Activated T-helper 1 cell treated with anti-CD3 and anti-CD28 coated beads, Interleukin-2, amount 50 U/mL, for 16 hours (primary cell): ENCODE measurements at places on chromosomes 13 and 19.

DNA sequence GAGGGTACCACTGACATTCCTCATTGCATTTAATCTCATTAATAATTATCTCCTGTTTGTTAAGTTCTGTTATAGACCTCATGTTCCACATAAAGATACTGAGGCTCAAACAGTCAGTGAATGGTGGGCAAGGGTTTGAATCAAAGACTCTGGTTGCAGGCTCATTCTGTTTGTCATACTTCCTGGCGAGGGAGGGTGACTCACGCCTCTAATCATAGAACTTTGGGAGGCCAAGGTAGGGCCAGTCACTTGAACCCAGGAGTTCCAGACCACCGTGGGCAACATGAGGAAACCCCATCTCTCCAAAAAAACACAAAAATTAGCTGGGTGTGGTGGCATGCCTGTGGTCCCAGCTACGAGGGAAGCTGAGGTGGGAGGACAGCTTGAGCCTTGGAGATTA, 220.7 kb upstream of the MIR17HG start:
- DNase-seq = no peak

DNA sequence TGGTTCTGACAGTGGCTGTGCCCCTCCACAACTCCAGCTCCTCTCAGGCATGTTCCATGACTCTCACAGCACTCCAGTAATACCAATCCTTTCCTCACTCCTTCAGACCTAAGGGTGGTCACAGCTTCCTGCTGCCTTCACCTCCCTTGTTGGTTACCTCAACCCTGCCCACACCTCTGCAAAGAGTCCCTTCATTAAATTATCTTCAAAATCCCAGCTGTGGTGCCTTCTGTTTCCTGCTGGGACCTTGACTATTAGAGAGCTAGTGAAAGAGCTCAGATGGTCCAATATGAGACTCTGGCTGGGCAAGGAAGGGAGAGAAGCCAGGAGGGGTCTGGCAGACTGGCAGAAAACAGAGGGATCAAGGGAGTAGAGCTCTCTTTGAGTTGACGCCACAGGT, 26.1 kb downstream of the DEDD2 start:
- DNase-seq = no peak

- DNase-seq = no peak
Measured at GRCh38 chr19:11423164-11423790, 4.2 kb upstream of the RGL3 start.

DNA sequence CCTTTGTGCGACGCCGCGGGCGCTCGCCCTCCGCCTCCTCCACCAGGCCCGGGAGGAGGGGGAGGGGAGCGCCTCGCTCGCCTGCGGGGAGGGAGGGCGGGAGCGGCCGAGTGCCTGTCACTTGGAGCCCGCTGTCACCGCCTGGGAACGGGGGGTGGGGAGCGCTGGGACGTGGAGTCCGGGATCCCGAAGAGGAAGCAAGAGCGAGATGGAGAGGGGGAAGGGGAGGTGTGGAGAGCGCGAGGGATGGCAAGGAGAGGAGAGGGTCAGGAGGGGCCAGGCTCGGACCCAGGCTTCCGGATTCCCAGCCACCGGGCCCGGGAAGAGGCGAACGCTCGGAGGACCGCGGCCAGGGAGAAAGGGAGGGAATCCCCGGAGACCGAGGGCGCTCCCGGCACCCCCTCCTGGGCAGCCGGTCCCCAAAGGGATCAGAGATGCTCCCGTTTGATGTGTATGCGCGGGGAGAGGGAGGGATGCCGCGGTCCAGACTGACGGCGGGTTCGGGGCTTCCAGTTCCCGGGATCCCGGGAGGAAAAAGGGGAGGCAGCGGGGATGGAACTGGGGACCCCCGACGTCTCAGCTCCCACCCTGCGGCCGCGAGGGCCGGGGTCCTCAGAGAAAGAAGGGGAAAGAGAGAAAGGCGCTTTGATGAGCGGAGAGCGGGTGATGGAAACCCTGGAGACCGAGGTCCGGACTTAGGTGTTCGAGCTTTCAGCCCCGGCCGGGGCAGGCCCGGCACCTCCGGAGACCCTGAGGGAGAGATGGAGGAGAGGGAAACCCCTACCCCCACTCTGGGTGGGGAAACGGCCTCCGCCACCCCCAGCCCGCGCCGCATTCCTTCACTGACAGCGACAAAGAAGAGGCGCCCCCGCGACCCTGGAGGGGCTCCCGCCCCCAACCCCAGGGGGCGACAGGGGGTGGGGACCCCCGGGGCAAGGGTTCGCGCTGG, 4.7 kb upstream of the DPF1 start:
- DNase-seq = no peak

DNA sequence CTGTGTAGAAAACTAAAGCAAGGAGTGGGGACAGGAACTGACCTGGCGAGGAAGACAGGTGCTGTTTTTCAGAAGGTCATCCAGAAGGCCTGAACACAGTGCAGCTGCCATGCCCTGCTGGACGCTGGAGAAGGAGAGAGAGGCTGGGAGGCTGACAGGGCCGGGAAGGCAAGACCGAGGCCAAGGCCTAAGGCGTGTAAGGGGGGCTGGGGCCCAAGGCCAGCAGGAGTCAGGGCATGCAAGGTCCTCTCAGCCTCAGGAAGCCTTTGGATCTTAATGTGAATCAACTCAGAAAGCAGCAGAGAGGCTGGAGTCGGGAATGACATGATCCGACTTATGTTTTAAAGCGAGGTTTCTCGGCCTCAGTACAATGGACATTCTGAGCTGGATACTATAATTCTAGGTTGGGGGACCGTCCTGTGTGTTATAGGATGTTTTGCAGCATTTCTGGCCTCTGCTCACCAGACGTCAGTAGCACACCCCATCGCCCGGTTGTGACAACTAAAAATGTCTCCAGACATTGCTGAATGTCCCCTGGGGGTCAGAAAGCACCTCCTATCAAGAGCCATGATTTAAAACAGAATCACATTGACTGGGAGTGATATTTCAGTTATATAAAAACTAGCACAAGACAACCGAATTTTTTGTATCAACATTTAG, 530.4 kb downstream of the MYO16 start:
- no peak for DNase-seq

- peak; percentile 58 for DNase-seq
Measured at GRCh38 chr19:41449079-41449864, 6.3 kb downstream of the ERICH4 start.

DNA sequence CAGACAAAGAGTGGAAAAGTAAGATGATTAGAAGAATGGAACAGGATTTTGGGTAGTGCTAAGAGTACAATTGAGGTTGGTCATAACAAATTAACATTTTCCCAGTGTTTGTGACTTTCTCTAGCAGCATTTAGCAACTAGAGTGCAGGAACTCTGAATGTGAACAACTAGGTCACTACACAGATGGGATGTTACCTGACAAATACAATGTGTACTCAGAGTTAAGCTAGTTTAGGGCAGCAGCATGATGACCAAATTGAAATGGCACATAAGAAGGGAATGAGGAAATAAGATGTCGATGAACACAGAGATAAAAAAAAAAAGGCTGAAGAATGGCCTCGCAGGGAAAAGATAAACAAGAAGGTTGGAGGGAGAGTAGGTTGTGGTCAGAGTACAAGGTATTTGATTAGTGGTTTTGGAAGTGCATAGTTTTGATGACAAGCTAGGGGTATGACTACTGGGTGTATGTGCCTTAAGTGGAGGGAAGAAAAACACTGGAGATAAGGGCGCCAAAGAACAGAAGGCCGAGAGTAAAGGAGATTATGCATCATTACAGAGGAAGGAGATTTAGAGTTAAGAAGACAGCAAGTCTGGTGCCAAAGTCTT, 381.1 kb downstream of the FGF14 start:
- no peak for DNase-seq
